ENCODE measurements at places on chromosomes 2 and 18.

DNA sequence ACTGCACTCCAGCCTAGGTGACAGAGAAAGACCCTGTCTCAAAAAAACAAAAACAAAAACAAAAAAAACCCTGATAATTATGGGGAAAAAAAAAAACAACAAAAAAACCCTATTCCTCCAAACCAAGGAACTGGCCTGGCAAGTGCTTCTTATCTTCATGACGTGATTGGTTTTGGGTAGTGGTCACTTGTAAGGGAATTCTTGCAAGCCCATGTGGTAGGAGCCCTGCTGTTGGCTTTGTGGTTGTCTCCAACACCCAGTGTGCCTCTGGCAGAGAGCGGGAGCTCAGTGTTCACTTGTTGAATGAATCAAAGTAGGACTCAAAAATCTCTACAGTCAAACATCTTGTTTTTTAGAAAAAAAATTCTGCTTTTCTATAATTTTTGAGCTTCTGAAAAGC is 6.0 kb downstream of the GALM start:
- no peak for DNase-seq

DNA sequence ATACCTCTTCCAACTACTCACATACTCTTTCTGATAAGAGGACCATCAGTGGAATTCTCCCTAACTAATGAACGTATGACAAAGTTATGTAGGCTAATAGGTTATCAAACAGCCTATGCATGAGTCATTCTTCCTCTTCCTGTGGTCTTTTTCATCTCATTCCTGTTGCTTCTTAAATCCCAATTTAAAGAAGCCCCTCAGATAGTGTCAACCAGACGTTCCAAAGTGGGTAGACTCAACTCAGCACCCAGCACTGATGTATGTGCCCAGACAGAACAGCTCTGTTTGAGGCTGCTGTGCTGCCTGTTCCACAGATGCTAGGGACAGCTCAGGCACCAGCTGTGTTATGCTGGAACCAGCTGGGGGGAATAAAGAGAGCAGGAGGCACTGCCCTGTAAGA is 52.6 kb downstream of the CXCR4 start:
- DNase-seq: no peak

DNA sequence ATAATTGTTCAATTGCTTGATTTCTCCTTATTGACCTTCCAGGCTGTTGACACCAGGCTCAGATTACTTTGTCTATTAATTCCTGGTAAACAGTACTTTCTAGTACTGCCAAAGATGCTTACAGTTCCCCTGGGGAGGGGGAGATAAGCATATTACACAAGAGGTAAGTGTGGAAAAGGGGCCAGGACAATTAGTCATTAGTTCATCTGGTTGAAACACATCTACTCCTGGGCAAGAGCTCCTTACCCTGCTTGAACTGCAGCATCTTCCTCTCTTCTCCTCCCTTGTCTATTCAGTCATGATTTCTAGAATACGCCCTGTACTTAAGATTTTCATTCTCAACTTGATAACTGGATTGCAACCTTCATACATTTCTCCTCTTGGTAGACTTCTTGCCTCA is 10.4 kb upstream of the SPATS2L start:
- no peak for DNase-seq

- DNase-seq: peak; percentile 72
Measured at GRCh38 chr2:198296665-198297308, 492.4 kb downstream of the PLCL1 start.

GRCh38 chr2:121810959-121811853 is 55.8 kb downstream of the TSN start:
- DNase-seq: peak; percentile 58

- DNase-seq: no peak
Measured at GRCh38 chr2:155368934-155369333, 670.4 kb downstream of the KCNJ3 start.

GRCh38 chr2:147663153-147663961 is 181.5 kb upstream of the ACVR2A start:
- no peak for DNase-seq
